Right lobe of liver (tissue), 6 donors: ENCODE measurements at places on chromosomes 16 and 17.

GRCh38 chr17:65060631-65061254 lies 4.2 kb upstream of the GNA13 start:
- DNase-seq: no peak

- DNase-seq: no peak
These were observed 68.6 kb upstream of the KIFC3 start for GRCh38 chr16:57870753-57871454.

DNA sequence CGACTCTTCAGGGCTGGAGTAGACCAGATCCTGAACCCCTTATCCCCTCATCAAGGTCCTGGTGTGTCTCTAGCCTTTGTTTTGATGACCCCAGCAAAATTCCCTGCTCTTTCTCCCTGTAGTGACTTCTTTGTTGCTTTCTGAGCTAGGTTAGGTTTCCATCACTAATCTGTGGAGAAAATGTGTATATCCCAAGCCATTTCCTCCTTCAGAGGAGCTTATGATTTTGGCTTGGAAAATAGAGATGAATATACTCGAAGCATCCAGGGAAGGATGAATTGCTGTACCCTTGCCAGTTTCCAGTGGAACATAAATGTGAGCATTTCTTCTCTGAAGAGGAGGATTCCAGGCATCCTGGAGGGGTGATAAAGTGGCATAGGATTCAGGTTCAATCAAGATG lies 55.8 kb downstream of the KSR1 start:
- no peak for DNase-seq

DNA sequence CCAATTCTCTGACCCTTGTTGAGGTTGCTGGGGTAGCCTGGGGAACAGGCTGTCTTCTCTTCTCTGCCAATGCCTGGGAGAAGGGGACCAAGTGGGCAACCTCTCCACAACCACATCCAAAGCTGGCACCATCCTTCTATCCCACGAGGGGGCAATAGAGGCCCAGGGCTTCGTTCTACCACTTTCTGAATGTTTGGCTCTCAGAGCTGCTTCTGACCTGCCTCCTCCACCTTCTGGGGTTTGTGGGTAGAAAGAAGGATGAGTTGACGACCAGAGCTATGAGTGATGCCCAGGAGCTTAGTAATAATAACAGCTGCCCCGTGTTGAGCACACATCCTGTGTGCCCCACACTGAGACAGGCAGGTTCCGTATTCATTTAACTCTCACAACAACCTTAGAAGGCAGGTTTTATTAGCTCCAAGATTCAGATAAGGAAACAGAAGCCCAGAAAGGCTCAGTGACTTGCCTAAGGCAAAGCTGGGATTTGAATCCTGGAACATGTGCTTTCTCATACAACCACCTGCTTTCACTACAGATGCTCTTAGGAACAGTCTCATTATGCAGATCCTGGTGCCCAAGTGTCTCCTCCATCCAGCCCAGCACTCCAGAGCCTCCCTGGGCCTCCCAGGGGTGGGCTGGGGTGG lies 11.1 kb downstream of the TSPOAP1 start:
- DNase-seq: peak; percentile 52

GRCh38 chr16:88681084-88681680 lies 5.1 kb downstream of the SNAI3 start:
- DNase-seq: no peak

GRCh38 chr17:81345228-81346089 lies 49.8 kb upstream of the BAHCC1 start:
- peak; percentile 94 for DNase-seq

- peak; percentile 55 for DNase-seq
These were observed 36.6 kb upstream of the MED9 start for GRCh38 chr17:17440010-17440843.

GRCh38 chr16:22788193-22788530 lies 25.8 kb upstream of the HS3ST2 start:
- no peak for DNase-seq

- no peak for DNase-seq
These were observed 17.6 kb downstream of the PEMT start for GRCh38 chr17:17573912-17574311.

DNA sequence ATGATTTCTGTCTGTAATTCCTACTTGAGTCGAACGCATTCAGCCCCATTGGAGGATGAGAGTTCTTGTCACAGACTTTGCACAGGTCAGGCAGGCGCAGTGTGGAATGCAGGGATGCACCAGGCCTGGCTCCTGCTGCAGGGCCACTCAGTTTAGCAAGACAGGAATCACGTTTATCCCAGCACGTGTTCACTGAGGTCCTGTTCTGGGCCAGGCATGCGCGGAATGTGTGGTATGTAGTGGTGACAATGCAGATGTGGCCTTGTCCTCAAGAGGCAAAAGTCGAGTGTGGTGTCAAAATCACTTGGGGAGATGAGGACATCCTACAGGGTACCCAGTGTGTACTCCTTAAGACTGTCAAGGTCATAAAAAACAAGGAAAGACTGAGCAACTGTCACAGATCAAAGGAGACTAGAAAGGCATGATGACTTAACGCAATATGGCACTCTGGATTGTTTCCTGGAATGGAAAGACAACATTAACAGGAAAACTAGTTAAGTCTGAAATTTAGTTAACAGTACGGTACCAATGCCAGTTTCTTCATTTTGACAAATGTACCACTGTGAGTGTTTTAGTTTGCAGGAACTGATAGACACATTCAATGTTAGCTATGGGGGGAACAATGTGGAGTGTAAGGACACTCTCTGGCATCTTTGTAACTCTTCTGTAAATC lies 121.5 kb upstream of the ADAMTS18 start:
- DNase-seq: no peak

DNA sequence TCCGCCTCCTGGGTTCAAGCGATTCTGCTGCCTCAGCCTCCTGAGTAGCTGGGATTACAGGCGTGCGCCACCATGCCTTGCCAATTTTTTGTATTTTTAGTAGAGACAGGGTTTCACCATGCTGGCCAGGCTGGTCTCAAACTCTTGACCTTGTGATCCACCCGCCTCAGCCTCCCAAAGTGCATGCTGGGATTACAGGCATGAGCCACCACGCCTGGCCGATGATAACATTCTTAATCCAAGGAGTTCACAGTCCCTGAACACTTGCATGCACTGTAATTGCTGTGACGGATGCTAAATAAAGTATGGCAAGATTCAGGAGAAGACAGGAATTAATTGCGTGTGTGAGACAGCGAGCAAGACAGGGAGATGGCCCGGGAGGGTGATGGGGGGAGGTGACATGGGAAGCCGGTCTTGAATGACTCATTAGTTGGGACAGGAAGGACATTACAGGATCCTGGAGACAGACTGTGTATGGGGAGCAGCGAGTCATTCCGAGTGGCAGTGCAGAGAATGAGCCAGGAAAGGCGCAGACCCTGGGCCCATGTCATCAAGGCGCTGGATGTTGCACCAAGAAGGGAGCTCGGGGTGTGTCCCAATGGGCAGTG lies 6.7 kb downstream of the ABCA3 start:
- no peak for DNase-seq

- DNase-seq: no peak
These were observed 28.9 kb upstream of the PRM1 start for GRCh38 chr16:11309895-11310633.

DNA sequence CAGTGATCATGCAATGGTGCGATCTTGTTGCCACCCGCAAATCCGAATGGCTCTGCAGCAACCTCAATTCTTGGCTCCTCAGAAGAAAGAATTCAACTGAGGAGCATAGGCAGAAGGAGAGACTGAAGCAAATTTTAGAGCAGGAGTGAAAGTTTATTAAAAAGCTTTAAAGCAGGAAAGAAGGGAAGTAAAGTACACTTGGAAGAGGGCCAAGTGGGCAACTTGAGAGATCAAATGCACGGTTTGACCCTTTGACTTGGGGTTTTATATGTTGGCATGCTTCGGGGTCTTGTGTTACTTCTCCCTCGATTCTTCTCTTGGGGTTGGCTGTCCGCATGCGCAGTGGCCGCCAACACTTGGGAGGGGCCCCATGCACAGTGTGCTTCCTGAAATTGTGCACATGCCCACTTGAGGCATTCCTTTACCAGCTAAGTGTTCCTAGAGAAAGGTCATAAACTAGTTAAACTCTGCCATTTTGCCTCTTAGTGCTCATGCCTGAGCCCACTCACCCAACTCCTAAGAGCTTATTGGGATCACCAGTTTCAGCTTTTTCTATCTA lies 36.7 kb downstream of the ZNRF1 start:
- no peak for DNase-seq

DNA sequence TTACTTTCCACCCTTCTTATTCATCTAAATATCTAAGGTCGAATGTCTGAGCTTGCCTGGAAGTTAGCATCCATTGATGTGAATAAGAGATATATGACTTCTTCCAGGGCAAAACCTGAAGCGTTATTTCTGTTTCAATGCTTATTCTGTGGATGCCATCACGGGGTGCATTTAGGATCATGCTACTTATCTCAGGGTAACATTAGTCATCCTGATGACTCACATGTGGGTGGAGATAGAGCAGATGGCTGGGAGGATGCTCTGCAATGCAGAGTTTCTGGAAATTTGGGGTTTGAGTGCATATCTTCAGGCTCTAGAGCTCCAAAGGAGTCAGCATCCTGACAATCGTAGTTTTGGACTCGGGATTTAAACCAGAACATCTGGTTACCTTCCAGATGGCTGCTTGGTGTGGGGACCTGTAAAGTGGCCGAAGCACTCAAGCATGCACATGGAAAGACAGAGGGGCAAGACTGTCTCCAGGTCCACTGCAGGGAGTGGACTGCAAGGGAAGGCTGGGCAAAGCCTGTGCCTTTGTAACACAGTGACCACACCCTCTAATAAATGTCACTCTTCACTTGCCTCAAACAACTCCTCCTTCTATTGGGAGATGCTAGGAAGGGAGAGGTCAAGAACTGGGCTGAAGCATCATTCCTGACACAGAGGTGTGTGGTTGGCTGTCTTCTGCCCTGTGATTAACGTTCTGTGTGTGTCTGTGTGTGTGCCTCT lies 175.2 kb upstream of the SALL1 start:
- no peak for DNase-seq

- no peak for DNase-seq
These were observed 20.4 kb upstream of the YPEL2 start for GRCh38 chr17:59311051-59311468.

GRCh38 chr16:35431829-35432663 lies 1972.6 kb downstream of the TP53TG3F start:
- no peak for DNase-seq

DNA sequence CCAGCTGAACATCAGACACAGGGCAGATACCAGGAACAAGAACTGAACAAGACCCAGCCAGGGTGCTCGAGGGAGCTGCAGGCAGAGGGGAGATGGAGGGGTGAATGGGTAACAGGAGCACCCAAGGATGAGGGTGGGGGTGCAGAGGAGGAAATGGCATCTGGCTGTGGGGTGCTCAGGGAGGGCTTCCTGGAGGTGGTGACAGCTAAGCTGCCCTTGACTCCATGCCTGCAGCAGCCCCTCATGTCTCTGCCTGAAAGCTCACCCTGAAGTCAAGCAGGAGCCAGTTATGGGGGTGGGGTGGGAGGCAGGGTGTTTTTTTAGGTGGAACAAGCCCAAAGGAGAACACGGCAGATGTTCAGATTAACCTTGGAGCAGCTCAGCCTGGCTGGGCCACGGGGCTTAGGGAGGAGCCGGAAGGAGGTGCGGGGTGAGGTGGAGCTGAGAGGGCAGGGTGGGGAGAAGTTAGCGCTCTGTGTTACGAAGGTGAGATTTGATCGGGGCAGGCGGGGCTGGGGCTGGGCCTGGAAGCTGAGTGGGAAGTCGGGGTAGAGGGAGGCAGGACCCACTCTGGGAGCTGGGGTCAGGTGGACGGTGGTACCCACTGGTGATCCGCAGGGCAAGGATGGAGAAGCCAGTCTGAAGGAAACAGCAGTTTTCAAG lies 143.0 kb downstream of the ENGASE start:
- DNase-seq: peak; percentile 31

DNA sequence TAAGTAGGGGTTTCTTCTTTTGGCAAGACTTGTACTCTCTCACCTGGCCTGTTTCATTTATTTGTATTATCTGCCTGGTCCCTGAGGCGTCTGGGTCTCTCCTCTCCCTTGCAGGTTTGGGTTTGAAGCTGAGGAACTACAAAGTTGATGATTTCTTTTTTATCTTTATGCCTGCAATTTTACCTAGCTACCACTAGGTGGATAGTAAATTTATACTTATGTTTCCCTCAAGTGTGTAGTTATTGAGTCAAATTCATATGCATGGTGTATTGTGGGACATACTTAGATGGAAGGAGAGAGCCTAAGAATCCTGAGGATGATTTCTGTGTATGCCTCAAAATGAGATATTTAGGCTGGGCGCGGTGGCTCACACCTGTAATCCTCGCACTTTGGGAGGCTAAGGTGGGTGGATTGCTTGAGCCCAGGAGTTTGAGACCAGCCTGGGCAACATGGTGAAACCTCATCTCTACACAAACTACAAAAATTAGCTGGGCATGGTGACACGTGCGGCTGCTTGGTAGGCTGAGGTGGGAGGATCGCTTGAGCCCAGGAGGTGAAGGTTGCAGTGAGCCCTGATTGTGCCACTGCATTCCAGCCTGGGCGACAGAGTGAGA lies 13.6 kb downstream of the TMEM98 start:
- DNase-seq: no peak

DNA sequence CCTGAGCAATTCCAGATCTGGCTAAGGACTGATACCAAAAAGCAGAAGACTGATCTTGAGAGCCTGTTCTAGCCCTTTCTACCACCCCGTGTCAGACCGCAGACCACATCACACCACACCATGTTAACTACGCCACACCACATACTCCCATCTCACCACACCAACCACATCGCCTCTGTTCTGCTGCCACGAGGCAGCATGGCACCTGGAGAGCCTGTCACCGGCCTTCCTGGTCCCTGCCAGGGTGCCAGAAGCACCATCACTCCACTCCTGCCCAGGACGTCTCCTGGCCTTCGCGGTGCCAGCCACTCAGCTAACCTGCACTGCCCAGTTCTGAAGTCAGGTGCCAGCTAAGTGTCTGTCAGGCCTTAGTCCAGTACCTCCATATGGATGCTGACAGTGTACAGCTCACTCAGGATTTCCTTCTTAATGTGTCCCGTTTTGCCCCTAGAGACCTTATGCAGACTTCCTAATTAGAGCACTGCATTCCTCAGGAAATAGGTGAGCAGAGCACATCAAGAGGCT lies 37.2 kb upstream of the BCAR1 start:
- no peak for DNase-seq

GRCh38 chr17:39167476-39167875 lies 1.5 kb upstream of the ARL5C start:
- DNase-seq: no peak

DNA sequence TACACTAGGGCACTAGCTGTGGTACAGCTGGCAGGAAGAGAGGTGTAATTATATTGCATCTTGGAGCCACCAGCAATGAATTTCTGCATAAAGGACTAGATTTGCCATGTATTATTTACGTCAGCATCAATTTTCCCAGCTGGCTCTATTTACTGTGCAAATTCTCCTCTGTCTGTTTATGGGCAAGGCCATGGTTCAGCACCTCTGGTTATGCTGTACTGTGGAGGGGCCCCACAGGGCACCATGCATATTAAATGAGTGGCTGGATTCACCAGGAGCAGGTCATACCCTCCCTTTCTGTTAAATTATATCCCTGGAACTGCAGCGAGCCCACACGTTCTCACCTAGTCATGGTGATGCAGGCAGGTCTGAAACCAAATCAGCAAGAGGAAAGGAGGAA lies 19.8 kb downstream of the RAD51D start:
- DNase-seq: no peak

GRCh38 chr16:27726621-27727261 lies 176.8 kb downstream of the KATNIP start:
- no peak for DNase-seq

GRCh38 chr16:16175296-16175695 lies 48.0 kb downstream of the ABCC6 start:
- no peak for DNase-seq
